RWPE2 (cell line): ENCODE measurements at places on chromosomes 1 and 21.

DNA sequence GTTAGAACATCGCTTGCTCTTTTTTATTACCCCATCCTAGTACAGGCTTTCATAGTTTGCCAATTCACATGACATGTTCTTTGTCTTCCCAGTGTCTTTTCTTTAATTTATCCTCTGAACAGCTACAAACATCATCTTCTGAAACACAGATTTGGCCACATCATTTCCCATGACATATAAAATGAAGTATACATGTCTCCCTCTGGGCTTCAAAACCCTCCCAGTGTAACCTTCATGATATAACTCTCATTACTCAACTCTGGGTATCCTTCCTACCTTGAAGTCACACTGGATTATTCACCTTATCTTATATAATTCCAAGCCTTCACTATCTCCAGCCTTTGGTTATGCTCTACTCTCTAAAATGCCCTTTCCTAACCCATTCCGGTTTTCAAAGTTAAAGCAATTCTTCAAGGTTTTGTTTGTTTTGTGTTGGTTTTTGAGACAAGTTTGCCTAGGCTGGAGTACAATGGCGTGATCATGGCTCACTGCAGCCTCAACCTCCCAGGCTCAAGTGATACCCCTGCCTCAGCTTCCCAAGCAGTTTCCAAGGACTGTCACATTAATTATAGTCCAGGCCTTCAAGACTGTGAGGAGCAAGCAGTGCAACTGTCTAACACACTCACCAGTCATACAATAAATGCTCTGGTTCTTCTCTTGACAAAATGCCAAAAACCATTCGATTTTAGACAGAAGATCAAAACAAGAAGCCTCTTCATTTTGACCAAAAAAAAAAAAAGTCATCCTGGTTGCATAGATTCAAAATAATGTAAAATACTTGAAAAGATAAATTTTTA lies 5.8 kb downstream of the RGS1 start:
- H3K27ac ChIP-seq, result no peak overlapping the region
- H3K4me3 ChIP-seq, result no peak overlapping the region
- H3K36me3 ChIP-seq, result no peaks in the 10 kb centered on the region

DNA sequence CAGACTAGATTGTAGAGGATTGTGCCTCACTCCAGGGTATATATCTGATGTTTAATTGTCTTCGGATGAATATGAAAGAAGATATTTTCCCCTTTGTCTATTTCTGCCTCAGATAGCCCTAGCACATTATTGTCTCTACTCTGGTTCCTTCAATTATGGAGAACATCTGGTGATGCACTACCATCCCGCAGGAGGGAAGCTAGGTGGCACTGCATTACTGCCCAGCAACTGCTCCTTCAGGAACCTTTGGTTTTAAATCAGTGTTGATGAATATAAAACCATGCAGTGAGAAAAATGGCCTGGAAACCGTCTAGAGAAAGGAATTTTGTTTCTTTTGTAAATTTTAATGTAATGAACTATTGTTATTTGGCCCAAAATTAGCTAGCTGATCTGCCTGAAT lies 68.5 kb downstream of the GPR88 start:
- DNase-seq, result no peak
- no peak overlapping the region for H3K27ac ChIP-seq
- H3K36me3 ChIP-seq, result no peaks in the 10 kb centered on the region
- H3K27me3 ChIP-seq, result peaks cover 3% of the 10 kb centered on the region

DNA sequence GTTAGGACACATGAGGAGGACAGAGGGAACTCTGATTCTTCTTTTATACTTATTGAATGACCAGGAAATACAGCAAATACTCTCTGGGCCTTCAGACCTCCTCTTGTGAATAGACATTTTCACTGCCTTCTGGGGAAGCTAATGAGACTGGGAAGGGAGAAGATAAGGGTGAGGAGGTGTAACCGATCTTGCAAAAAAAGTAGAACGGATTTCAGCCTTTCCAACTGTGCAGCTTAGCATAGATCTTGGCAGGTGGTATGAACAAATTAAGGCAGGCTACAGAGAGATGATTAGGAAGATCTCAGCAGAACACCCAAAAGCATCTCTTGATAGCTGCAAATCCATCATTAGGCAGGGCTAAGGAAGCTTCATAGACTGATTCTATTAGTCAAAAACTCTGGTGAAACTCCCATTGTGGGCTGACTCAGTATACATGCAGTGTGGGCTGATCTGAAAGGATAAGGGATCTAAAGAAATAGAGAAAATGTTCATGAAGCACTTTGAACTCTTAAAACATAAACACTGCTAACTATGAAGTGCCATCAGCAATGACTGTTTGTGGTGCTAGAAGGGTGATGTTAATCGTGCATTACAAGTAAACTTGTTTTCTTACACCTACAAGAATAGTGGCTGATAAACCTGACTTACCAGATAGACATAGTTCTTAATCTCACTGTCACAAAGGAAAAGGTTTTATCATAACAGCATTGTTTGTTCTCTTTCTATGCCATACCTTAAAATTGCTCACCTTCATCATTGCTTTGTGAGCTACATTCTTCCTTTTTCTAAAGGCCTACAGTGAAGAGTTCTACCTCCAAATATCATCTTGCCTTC lies 85.5 kb upstream of the PALMD start:
- no peak overlapping the region for H3K4me3 ChIP-seq
- DNase-seq, result no peak
- no peak overlapping the region for H3K27ac ChIP-seq
- H3K36me3 ChIP-seq, result no peaks in the 10 kb centered on the region

GRCh38 chr1:223717695-223718363 lies 5.5 kb downstream of the CAPN2 start:
- H3K36me3 ChIP-seq, result peaks cover 74% of the 10 kb centered on the region
- no peak for DNase-seq
- no peaks in the 10 kb centered on the region for H3K27me3 ChIP-seq
- peaks cover 51% of the 10 kb centered on the region for H3K4me1 ChIP-seq
- peak overlapping the region; percentile 94 for H3K27ac ChIP-seq
- no peak overlapping the region for H3K4me3 ChIP-seq

- H3K27ac ChIP-seq, result no peak overlapping the region
- H3K4me3 ChIP-seq, result no peak overlapping the region
- no peak for DNase-seq
- H3K4me1 ChIP-seq, result peaks cover 10% of the 10 kb centered on the region
Observed at GRCh38 chr1:200130552-200130951, 103.0 kb downstream of the NR5A2 start.

DNA sequence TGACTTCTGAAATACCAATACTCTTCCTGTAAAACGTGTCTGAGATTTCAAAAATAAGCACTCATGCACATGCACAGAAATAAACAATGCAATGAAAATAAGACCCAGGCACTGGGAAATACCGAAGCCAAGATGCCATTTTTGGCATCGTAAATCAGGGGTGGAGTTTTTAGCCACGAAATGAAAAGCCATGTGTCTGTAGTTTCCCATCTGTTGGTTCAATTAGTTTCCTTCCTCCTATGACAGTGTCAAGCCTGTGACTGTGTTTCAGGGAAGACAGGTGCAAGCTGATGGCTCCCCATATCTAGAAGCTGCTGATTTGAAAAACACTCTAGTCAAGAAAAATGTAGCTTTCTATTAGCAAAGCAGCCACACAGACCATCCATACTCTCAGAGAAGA lies 480.4 kb upstream of the CAMK1G start:
- no peak overlapping the region for H3K27ac ChIP-seq
- no peak for DNase-seq
- no peak overlapping the region for H3K4me3 ChIP-seq
- no peaks in the 10 kb centered on the region for H3K27me3 ChIP-seq

GRCh38 chr1:175402336-175402735 lies 209.8 kb upstream of the KIAA0040 start:
- H3K27me3 ChIP-seq, result no peaks in the 10 kb centered on the region
- no peaks in the 10 kb centered on the region for H3K4me1 ChIP-seq
- H3K36me3 ChIP-seq, result no peaks in the 10 kb centered on the region
- no peak overlapping the region for H3K27ac ChIP-seq
- DNase-seq, result no peak
- H3K4me3 ChIP-seq, result no peak overlapping the region

- H3K27me3 ChIP-seq, result no peaks in the 10 kb centered on the region
- H3K36me3 ChIP-seq, result no peaks in the 10 kb centered on the region
- no peak overlapping the region for H3K4me3 ChIP-seq
- H3K4me1 ChIP-seq, result no peaks in the 10 kb centered on the region
- H3K27ac ChIP-seq, result no peak overlapping the region
- DNase-seq, result no peak
Observed at GRCh38 chr1:87292684-87293493, 35.8 kb upstream of the LMO4 start.

- no peak overlapping the region for H3K4me3 ChIP-seq
- H3K27me3 ChIP-seq, result no peaks in the 10 kb centered on the region
- no peaks in the 10 kb centered on the region for H3K4me1 ChIP-seq
- no peaks in the 10 kb centered on the region for H3K36me3 ChIP-seq
- no peak for DNase-seq
- H3K27ac ChIP-seq, result no peak overlapping the region
Observed at GRCh38 chr1:207172885-207173284, 68.9 kb downstream of the C4BPA start.

DNA sequence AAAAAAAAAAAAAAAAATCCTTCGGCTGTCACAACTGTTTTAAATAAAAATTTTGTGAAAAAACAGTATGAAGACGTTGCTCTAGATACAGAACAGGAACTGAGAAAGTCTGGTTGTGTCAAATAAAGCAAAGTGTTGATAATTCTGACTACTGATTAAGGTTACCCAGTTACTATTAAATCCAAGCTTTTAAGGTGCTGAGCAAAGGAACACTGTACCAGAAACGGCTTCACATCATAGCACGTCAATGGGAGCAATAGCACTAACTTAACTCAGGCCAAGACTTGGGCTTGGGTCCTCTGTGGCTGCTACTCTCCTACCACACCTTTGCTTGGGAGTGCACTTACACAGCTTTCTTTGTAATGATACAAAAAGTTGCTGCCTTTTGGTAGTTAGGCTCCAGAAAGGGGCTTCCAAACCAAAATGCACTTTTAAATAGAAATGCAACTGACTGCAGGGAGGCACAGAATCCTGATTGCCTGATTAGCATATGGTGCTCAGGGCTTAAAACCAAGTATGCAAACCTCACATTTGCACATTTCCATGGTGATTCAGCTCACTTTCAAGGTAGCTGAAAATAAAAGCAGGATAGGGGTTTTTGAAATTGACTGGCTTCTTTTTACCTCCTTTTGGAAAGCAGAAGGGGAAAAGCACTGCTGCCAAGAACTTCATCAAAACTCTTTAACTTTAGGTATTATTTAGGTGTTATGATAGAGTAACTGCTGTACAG lies 6.3 kb downstream of the MCL1 start:
- H3K4me1 ChIP-seq, result peaks cover 54% of the 10 kb centered on the region
- peak overlapping the region; percentile 100 for H3K27ac ChIP-seq
- DNase-seq, result no peak
- peaks cover 58% of the 10 kb centered on the region for H3K36me3 ChIP-seq
- H3K27me3 ChIP-seq, result no peaks in the 10 kb centered on the region

DNA sequence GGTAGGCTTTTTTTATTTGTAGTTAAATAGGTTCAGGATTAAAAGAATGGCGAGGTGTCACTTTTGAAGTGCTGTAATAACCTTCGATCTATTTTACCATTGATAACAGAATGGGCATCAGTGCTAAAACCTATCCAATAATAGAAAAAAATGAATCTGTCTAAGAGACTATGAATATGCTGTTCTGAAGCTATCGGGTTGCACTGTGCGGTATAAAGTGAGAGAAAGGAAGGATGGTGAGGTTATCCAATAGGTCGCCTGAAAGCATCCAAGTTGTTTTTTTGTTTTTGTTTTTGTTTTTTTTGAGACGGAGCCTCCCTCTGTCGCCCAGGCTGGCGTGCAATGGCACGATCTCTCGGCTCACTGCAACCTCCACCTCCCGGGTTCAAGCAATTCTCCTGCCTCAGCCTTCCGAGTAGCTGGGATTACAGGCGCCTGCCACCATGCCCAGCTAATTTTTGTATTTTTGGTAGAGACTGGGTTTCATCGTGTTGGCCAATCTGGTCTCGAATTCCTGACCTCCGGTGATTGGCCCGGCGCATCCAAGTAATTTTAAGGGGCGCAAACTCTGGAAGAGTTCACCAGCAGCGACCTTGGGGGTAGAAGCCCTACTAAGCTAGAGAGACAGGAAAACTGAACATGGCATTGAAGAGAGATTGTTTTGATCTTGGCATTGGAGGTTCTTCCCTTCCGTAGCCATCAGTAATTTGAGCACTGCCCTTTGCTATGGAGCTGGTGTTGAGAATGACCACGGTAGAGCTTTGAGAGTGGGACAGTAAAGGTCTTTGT lies 8.7 kb upstream of the MDM4 start:
- H3K4me3 ChIP-seq, result peak overlapping the region; percentile 40
- no peak for DNase-seq
- H3K27ac ChIP-seq, result peak overlapping the region; percentile 49
- no peaks in the 10 kb centered on the region for H3K27me3 ChIP-seq
- no peaks in the 10 kb centered on the region for H3K36me3 ChIP-seq
- H3K4me1 ChIP-seq, result no peaks in the 10 kb centered on the region

GRCh38 chr1:234164098-234164709 lies 209.1 kb upstream of the COA6 start:
- no peaks in the 10 kb centered on the region for H3K4me1 ChIP-seq
- H3K27ac ChIP-seq, result no peak overlapping the region
- no peak overlapping the region for H3K4me3 ChIP-seq
- no peaks in the 10 kb centered on the region for H3K36me3 ChIP-seq
- DNase-seq, result no peak

- no peak overlapping the region for H3K27ac ChIP-seq
- no peaks in the 10 kb centered on the region for H3K27me3 ChIP-seq
- no peaks in the 10 kb centered on the region for H3K36me3 ChIP-seq
- no peaks in the 10 kb centered on the region for H3K4me1 ChIP-seq
- H3K4me3 ChIP-seq, result peak overlapping the region; percentile 45
Observed at GRCh38 chr1:220787069-220787619, 431 bp downstream of the MTARC1 start.

DNA sequence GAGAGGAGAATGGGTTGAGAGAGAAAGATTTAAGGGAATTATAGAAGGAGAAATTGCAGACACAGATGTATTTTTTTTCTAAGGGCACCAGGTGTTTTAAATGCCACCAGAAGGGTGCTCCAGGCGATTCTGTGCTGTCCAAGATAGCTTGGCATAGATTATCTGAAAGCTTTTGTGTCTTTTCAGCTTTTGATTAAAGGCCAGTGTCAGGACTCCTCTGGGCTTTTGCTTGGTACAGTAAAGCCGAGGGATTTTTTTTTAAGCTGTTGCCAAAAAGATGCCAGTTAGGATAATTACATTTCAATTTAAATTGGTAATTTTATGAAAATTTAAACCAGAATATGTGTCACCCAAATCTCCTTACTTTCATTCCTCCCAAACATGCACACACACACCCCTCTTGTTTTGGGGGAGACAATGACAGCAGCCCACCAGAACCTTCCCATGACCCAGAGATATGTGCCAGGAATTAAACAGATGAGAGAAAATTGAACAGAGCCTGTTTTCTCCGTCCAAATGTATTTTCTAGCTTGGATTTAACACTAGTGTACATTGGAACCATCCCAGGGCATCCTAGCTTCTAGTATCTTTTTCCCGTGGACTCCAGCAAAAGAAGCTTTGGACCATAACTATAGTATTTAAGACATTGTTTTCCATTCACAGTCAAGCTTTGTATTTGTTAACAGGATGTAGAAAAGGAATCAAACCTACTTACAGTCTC lies 670.7 kb upstream of the CXADR start:
- no peak for DNase-seq
- H3K4me3 ChIP-seq, result no peak overlapping the region
- H3K4me1 ChIP-seq, result no peaks in the 10 kb centered on the region
- H3K27me3 ChIP-seq, result no peaks in the 10 kb centered on the region
- H3K27ac ChIP-seq, result no peak overlapping the region
